ENCODE measurements at places on chromosomes 13 and 19.
A peak's percentile ranks its signal among the peaks of the same experiment; 100 is the strongest.

GRCh38 chr19:5773276-5773675 lies 11.3 kb downstream of the PRR22 start:
- DNase-seq: no peak

GRCh38 chr13:27036236-27036981 lies 135.2 kb downstream of the USP12 start:
- DNase-seq: no peak

- no peak for DNase-seq
Measured at GRCh38 chr13:113078902-113079780, 26.4 kb upstream of the F7 start.

GRCh38 chr13:62482351-62482750 lies 1066.7 kb upstream of the PCDH20 start:
- no peak for DNase-seq

DNA sequence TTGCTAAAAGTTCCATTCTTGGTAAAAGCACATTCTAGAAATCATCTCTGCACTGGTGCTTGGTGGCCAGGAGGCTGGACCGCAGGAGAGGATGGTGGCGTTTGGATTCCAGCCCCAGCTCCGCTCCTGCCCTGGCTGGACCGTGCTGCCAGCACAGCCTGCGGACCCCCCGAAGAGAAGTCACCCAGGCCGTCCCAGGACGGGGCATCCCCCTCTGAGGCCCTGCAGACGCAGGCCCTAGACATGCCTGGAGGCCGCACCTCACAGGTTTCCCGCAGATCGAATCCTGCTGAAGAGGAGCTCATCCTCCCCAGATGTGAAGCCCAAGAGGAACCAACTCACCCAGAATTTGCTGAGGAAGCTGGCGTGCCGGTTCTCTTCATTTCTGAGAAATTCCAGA lies 159.0 kb downstream of the TEX29 start:
- no peak for DNase-seq

DNA sequence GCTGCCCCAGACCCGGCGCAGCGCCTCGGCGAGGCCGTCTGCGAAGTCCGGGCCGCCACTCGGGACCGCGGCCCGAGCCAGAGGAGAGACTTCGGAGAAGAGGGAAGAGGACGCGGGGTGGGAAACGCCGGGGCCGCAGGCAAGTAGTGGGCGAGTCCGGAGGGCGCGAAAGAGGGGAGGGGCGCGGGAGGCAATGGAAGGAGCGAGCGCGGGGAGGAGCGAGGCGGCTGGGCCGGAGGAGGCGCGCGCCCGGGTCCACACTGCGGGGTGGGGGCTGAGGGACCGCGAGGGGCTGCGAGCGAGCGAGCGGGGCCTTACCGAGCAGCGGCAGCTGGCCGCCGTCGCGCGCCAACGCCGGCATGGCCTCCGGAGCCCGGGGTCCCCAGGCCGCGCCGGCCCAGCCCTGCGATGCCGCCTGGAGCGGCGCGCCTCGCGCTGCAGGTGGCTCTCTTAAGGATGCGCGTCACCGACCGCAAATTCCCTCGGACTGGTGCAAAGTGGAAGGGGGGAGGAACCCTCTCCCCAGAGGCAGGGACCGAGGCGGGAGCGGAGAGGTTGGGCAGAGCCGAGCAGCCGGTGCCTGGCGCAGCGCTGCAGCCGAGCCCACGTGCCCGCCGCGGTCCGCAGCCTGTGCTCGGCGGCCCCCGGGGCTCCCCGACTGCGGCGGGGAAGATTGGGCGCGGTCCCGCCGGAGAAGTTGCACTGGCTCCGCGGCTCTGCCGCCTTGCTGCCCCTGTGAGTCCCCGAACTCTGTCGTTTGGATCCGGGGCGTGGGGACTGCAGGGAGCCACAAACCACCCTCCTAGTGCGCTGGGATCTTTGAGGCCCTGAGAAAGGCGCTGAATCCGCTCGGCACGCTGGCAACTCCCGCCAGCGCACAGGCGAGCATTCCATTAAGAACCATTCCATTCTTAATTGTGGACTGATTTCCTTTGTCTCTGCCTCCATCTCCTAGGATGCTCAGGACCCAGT lies at the start of gene FLT3:
Gene FLT3, minus strand, starts transcription at position 427 of the 972 bp plus-strand sequence. Its CDS starts 66 bp downstream, at position 361.
- DNase-seq: peak; percentile 3

GRCh38 chr19:38900202-38900629 lies 447 bp downstream of the NFKBIB start:
- DNase-seq: no peak

DNA sequence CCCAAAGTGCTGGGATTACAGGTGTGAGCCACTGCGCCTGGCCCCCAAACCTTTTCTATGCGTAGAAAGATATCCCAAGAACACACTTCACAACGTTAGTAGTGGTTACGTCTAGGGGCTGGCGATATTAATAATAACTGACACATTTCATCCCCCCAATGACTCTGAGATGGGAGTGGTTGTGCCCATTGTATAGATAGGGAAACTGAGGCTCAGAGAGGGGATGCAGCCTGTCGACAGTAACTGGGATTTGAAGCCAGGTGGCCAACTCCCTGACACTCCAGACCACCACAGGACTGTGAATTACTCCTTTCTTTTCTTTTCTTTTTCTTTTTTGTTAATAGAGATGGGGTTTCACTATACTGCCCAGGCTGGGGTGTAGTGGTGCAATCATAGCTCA lies 25.3 kb upstream of the PTPRS start:
- no peak for DNase-seq

- peak; percentile 4 for DNase-seq
Measured at GRCh38 chr13:28659621-28659970, 666 bp downstream of the POMP start.

All from activated CD4-positive, alpha-beta T cell treated with anti-CD3 and anti-CD28 coated beads for 4 hours (primary cell).